CD4-positive, alpha-beta T cell treated with Interferon gamma for 1 hour (primary cell): ENCODE measurements at places on chromosomes 7 and 10.

DNA sequence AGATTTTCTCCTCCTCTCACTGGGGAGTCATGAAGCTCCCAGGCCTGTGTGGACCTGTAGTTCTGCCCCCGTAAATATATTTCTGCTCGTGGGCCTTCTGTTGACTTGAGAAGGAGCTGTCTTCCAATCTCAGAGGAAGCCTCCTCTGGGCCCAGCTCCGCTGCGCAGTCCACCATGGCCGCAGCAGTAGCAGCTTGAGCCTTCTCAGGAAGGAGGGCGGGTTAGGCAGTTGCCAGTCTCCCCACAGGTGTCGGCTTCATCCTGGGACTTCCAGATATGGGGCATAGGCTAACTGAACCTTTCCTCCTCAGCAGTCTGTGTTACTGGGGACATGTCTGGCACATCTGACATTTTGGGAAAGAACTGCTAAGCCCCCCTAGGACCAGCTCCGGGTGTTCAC lies 62.9 kb upstream of the TRIM8 start:
- DNase-seq: no peak

GRCh38 chr7:36972140-36972518 lies 247.8 kb upstream of the AOAH start:
- DNase-seq: no peak

DNA sequence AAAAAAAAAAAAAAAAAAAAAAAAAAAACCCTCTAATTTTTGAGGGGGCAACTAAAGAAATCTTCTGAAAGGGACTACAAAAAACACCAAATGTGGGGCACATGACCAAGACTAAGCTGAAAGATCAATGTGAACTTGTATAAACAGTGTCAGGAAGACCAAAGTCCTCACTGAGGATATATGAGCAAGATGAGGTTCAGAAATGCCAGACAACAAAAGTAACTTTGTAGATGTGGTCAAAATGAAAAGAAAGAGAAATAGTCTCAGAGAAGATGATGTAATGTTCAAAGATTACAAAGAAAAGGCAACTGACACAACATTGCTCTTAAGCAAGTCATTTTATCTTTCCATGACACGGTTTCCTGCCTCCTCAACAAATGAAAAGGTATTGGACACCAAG lies 48.7 kb upstream of the PTPRZ1 start:
- DNase-seq: no peak

GRCh38 chr10:9792181-9792580 lies 1225.5 kb upstream of the CELF2 start:
- no peak for DNase-seq

GRCh38 chr10:133310399-133310755 lies 1.7 kb downstream of the ZNF511 start:
- DNase-seq: no peak

- DNase-seq: no peak
Measured at GRCh38 chr7:516216-516605, 3.4 kb downstream of the PDGFA start.
